Activated CD8-positive, alpha-beta memory T cell treated with anti-CD3 and anti-CD28 coated beads for 48 hours (primary cell): ENCODE measurements at places on chromosomes 1 and 21.

- DNase-seq = no peak
Observed at GRCh38 chr1:165787741-165788140, 19.1 kb upstream of the TMCO1 start.

- no peak for DNase-seq
Observed at GRCh38 chr1:157279802-157280140, 141.6 kb upstream of the ETV3 start.

DNA sequence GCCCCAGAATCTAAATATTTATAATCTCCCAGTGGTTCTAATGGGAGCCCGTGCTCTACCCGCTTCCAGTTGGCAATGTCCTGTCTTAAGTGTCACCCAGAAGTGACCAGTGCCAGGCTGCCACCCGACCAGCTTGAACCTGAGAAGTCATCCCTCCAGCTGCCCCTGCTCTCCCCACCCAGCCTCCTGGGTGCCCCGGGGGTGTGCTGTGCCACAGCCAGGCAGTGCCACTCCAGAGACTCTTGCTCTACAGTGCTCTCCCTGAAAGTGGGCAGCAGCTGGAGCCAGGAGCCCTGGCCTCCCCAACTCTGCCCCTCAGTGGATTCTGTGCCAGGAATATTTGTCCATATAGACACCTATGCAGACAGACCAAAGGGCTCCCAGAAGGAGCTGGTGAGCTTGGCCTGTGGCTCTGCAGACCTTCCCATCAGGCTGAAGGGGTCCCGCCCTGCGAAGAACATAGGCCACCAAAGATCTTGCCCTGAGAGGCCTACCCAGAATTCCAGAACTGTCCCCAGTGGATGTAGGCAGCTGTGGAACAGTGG is 9.0 kb upstream of the EPS8L3 start:
- no peak for DNase-seq

DNA sequence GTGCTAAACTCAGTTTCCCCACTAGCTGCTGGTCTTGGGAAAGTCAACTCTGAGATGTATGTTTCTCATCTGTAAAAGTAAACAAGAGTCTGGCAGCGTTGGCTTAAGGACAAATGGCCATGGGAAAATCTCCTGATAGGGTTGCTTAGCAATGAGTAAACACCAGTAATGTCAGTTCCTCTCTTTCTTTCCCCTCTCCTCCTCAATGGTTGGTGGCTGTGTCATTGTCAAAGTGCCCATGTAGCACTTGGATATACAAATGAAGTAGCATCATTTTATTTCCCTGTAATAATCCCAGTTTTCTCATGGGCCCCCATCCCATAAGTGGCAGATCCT is 2.2 kb upstream of the FYB2 start:
- DNase-seq = no peak

- DNase-seq = no peak
Observed at GRCh38 chr1:185350027-185350442, 33.0 kb upstream of the IVNS1ABP start.

- DNase-seq = no peak
Observed at GRCh38 chr1:213666113-213666512, 321.7 kb upstream of the PROX1 start.

GRCh38 chr1:198141668-198142351 is 15.0 kb upstream of the NEK7 start:
- DNase-seq = no peak

- no peak for DNase-seq
Observed at GRCh38 chr1:156691665-156692440, 13.5 kb downstream of the CRABP2 start.

DNA sequence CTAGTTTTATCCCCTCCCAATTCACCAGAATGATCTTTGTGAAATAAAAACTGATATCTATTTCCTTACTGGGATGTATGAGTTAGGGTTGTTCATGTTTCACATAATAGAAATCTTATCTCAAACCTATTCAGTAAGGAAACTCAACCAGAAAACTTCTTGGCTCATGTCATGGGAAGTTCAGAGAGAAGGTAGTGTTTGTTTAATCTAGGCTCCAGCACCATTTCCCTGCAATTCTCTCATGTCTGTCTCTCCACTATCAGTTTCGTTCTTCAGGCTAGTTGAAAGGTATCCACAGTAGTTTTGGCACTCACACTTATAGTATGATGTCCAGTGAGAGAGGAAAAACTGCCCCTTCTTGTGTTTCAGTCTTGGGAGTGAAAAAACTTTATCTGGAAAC is 34.6 kb upstream of the UHMK1 start:
- no peak for DNase-seq

DNA sequence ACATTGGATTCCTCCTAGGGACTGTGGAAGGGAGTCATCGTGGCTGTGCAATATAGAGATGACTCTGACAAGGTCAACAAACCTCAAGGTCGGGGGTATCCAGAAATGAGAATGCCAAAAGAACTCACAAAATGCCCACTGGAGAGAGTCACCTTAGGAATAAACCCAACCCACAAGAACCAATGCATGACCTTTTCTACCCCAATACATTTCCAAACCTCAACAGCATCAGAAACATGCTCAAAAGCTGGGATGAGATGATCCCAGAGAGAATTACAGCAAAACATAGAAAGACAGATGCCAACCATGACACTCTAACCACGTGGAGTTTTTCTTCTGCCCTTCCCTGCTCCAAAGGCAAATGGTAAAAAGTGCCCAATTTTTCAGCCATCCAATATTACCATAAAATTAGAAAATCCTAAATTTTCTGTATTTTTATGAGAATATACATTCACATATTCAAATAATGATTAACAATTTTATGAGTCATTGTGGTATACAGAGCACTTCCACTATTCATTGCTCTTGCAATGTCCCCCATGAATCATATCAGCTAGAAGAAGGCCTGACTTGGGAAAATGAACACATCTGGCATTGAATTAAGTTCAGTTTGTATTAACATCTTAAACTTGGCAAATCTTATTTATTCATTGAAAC is 88.2 kb upstream of the PALMD start:
- DNase-seq = no peak
